ENCODE measurements at places on chromosomes 12 and 14.

DNA sequence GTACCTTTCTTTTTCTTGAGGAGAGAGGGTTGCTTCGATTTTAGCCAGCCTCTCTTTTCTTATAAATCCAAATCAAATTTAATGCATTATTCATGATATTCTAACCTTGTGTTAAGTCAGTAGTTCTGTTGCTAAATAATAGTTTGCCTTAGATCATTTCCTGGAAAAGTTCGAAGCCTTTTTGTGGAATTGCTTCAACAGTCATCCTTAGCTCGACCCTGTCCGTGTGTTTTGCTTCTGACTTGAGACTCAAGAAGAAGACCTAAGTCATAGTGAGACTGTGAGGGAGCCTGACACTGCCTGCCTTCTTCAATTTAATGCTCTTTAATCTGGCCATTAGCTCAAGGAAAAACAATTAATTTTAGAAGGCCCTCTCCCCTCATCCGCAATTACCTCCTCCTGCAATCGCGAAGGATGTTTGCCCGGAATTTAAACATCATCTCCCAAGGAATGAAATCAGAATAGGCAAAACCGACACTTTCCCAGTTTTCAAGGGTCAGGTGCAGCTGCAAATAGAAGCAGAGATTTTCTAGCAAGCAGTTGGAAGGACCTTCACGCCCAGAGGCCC is 453 bp upstream of the SLC4A8 start:
- no peak for DNase-seq

GRCh38 chr12:111759991-111760390 is 6.7 kb upstream of the ALDH2 start:
- no peak for DNase-seq

DNA sequence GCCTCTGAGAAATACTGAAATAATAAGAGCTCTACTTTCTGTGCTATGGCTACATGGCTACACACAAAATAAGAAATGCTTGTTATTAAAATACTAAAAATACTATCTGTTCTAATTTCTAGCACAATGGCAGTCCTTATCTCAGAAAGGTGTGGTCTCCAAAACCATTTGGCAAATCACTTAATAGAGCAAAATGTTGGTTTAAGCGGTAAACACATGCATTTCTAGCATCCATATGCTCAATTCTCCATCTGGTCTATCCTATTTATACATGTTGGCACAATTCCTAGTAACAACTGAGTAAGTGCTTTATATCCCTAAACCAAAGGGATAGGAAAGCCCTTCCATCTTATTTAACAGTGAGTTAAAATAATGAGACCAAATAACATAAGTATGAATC is 107.0 kb downstream of the PAPLN start:
- no peak for DNase-seq

GRCh38 chr14:103282932-103283331 is 51.1 kb upstream of the EIF5 start:
- DNase-seq, result no peak

- no peak for DNase-seq
Observed at GRCh38 chr14:90201344-90201743, 55.0 kb upstream of the PSMC1 start.

DNA sequence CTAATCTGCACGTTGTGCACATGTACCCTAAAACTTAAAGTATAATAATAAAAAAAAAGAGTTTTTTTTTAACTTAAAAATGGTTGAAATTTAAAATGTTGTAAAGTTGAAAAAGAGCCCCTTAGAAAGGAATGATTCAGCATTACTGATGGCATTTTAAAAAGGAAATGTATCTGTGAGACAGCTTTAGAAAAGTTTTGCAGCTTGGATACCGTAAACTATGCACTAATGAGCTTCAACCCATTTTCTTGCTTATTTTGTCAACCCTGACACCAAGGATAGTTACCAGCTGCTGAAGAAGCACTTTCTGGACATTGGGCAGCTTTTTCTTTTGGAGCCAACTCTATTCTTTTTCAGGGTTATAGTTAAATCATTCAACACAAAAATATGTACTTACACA is 4.3 kb downstream of the BICD1 start:
- DNase-seq, result no peak

DNA sequence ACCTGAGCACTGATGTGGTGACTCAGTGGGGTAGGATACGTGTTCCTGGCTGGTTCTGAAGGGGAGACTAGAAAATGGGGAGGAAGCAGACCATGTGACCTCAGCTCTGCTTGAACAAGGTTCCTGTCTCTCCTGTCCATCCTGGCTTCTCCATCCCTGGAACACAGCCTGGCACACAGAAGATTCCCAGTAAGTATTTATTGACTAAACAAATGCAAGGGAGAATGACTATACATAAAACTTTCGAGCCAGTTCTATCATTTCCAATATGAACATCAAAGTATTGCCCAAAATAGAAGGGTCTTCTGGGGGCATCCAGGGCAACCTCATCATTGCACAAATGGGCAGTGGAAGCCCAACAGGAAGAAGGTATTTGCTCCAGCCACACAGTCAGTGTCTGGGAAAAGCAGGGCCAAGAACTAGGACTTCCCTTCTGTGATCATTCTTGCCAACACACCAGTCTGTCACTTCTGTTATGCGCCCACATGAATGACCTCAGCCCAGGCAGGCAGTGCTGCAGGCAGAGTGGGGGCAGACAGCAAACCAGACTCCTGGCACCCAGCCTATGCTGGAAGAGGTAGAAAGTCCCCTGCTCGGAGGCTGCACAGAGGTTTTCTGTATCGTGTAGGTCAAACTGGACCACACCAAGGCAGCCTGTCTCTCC is 5.6 kb upstream of the SERPINA9 start:
- DNase-seq, result no peak

- DNase-seq, result no peak
Observed at GRCh38 chr12:113819495-113819894, 146.6 kb downstream of the RBM19 start.

DNA sequence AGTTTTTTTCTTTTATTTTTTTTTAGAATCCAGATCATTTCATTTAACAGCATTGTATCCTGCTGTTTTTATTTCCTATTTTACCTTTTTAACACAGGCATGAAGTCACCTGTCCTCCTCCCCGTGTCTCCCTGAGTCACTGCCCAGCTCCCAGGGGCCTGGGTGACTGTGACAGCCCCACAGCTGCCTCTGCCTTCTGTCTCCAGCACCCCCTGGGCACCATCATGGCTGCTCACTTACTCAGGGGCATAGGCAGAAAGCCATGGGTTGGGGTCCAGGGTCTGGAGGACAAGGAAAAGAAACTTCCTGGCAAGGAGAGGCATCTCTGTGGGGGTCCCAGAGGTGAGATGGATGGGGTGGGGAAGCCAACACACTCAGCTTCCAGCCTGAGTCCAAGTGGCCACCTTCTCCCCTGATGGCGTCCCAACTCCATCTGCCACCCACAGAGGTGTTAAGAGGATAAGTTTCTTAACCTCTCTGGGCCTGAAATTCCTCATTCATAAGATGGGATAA is 25.3 kb downstream of the TMEM63C start:
- DNase-seq, result no peak

DNA sequence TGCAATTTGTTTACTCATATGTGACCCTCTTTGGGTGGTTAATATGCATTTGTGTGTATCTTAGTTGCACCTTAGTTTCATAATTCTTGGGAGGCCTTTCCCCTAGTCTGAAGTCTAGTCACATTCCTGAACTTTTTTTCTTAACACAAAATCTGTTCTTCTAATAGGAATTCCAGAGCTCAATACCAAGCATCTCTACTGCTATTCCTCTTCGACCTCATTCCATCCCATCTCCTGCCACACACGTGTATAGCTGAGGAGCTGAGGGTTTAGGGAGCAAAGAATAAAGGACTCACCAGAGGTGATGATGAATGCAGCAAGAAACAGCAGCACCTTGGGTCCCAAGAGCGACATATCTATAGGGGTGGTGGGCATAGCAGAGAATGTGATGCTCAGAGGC is 875 bp downstream of the MFAP5 start:
- DNase-seq, result no peak

- DNase-seq, result no peak
Observed at GRCh38 chr14:72810201-72810600, 83.7 kb downstream of the DPF3 start.

- no peak for DNase-seq
Observed at GRCh38 chr14:99476864-99477263, 3.8 kb downstream of the SETD3 start.

- no peak for DNase-seq
Observed at GRCh38 chr12:61915420-61915819, 344.8 kb upstream of the USP15 start.

GRCh38 chr12:97763113-97763512 is 300.5 kb downstream of the RMST start:
- no peak for DNase-seq

GRCh38 chr12:96751626-96752025 is 155.4 kb upstream of the NEDD1 start:
- no peak for DNase-seq

- DNase-seq, result no peak
Observed at GRCh38 chr12:68884251-68884650, 48.7 kb downstream of the CPM start.

DNA sequence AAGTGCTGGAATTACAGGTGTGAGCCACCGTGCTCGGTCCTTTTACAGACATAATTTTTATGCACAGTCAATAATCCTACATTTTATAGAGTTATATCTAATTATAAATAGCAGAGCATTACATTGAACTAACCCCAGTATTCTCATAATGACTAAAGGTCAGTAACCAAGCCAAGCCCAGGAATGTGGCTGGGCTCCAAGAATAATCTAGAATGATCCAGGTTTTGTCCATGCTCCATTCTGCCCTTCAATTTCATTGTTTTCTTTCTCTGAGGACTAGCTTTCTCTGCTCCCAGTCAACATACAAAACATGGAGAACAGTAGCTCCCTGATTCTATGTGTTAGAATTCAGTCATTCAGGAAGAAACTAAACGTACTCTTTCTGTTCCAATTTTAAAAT is 92.1 kb upstream of the KRR1 start:
- no peak for DNase-seq

- no peak for DNase-seq
Observed at GRCh38 chr12:27528788-27529187, 4.8 kb downstream of the PPFIBP1 start.

- DNase-seq, result no peak
Observed at GRCh38 chr12:2051700-2052621, 826 bp upstream of the CACNA1C start.

DNA sequence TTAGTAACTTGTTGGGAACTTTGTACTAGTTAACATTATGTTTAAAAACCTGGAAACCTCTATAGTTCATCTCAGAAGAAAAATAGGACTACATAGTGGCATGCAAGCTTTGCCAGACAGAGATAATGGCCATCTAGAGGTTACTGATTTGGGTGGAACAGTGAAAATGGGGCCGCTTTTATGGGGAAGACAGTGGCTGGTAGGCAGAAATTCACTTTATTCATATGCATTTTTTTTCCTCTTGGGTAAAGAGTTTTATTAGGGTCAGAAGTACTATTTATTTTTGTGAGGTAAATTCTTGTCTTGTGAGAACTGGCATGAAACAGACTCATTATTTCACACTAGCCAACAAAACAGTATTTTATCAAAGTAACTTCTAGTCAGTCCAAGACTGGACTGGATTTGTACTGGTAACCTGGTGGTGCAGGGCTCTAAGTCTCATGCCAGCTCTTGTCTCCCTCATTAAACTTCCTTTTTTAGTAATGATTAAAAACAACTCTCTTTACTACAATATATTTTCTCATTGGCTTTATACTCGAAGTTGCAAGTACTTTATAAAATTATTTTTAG is 345.8 kb downstream of the RAD51B start:
- DNase-seq, result no peak

DNA sequence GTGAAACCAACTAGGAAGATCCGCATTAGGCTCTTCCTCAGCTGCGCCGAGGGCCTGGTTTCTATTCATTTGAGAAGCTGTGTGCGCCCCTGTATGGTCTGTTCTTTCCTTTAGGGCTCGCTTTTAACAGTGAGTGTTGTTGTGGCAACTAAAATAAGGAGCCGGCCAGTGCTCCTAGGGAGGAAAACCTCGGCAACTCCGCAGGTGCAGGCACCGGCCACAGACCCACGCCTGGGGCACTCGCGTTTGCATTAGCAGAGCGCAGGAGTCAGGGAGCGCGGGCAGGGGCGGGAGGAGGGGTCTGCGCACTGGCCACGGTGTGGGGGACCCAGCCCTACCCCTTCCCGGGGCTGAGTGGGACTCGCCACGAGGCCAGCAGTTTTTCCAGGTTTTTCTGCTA is 50.5 kb downstream of the STX2 start:
- DNase-seq, result no peak

- no peak for DNase-seq
Observed at GRCh38 chr14:64755781-64756221, 51.6 kb downstream of the PLEKHG3 start.

DNA sequence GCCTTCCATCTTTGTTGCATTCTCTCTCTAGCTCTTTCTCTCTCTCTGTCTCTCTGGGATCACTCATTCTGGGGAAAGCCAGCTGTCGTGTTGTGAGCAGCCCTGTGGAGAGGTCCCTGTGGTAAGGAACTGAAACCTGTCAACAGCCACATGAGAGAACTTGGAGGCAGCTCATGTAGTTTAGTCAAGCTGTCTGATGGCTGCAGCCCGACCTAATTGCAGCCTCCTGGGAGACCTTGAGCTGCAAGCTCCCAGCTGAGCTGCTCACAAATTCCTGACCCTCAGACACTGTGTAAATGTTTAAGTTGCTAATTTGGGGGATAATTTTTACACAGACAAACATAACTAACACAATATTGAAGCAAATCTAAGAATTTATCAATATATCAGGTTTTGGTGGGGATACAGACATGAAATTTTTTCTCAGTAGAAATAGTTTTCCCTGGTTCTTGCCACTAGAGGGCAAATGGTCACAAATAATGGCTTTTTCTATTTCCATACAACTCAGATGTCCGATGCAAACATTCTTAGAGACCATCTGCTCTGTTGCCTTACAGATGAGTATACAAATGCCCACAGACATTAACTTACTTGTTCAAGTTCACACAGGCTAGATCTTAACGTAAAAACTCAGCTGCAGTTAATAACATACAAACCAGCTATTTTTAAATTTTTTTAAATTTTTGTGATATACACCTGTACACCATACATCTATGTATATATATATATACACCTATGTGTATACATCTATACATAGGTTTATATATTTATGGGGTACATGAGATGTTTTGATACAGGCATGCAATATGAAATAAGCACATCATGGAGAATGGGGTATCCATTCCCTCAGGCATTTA is 15.5 kb upstream of the KRR1 start:
- DNase-seq, result peak; percentile 7

DNA sequence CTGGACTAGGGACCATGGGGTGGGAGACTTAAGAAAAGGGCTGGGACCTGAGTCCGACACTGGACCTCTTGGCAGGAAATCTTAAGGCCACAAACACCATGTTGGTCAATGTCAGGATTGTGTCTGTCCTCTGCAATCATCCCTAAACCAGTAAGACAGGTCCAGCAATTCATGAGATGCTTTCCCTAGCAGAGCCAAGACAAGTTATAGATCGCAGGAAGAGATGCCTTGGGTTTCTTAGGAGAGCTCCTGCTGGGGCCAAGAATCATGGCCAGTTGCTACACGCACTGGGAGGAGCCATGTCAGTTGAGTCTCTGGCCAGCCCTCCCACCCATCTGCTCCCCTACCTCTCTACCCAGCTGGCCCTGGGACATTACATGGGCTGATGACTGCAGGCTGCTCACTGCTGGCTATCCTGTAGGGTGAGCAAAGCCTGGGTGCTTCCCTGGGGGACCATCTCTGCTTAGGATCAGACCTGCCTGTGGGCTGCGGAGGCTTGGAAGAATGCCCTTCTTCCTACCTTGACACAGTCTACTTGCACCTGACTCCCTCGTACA is 14.2 kb downstream of the PLEKHH1 start:
- no peak for DNase-seq

- no peak for DNase-seq
Observed at GRCh38 chr12:124921200-124922031, 7.0 kb upstream of the UBC start.

GRCh38 chr12:39401459-39401858 is 41.5 kb downstream of the KIF21A start:
- no peak for DNase-seq

- DNase-seq, result no peak
Observed at GRCh38 chr12:50785406-50786001, 21.6 kb downstream of the ATF1 start.
